Fibroblast of lung (primary cell): ENCODE measurements at places on chromosomes 5 and 9.

DNA sequence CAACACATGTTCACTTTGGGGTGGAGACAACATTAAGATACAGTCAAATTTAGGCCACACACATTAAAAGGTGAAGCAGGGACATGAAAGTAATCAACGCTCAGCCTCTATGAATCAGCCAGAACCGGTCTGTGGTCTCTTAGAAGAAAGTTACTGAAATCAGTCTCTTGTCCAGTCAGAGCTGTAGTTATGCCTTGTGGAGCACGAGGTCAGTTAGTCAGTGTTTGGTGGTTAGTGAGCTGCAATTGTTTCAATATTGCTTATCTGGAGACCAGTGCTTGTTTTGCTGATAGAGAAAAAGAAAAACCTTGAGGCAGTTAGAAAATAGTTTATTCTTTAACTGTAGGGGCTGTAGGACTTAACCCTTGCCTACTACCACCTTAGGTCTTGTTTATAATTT lies 157.8 kb upstream of the RASEF start:
- peak; percentile 90 for DNase-seq

DNA sequence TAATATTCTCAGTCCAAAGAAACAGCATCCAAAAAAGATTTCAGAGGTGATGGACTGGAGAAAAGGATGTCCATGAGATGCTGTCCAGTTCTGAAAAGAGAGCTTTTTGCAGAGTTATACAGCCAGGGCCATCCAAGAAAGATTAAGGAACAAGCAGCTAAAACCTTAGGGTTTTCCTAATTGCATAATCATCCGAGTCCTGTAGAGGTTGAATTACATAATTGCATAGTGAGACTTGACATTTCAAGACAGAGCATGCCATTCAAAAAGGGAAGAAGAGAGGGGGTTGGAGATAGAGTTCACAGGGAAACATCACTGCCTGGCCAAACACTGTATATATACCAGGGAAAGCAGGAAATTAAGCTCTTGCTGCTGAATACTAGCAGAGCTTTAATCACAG lies 1729.2 kb upstream of the WWC1 start:
- no peak for DNase-seq

GRCh38 chr9:19788614-19789271 lies at the start of gene SLC24A2:
Gene SLC24A2, minus strand, starts transcription at chr9:19789037.
- no peak for DNase-seq

- no peak for DNase-seq
Observed at GRCh38 chr5:120512068-120512467, 48.0 kb downstream of the PRR16 start.

DNA sequence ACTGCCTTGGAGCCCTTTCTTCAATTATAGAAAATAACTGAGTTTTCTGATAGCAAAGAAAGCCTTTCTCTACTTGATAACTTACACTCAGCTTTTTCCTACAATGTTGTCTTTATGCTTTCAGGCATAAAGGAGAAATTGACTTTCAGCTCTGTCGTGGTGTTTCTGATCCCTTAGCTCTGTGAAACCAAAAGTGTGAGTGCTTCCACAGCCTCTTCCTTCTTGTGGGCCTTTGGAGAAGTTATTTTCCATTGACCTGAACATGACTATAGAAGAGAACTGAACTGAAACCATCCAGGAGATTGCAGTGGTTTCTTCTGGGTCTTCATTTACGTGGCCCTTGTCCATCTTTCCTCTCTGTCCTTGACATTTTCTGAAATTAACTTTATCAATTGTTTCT lies 59.5 kb upstream of the EQTN start:
- DNase-seq: no peak

DNA sequence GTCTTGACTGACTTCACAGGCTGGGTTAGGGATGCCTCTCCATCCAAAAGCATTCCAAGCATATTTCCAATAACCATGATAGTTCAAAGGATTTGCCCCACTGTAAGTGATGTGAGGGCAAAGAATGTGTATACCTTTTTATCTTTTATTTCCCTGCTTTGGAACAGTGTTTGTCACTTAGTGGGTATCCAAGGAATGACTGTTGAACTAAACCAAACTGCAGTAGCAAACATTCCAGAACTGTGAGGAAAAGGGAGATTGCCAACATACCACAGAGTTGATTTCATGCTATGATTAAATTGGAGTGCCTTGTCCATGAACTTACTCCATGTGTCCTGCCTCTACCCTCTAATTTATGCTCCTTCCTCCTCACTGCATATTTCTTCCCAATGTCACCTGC lies 400.0 kb downstream of the KIAA0825 start:
- peak; percentile 98 for DNase-seq

- DNase-seq: no peak
Observed at GRCh38 chr9:94823710-94824109, 97.2 kb downstream of the AOPEP start.

GRCh38 chr9:87816036-87816435 lies 66.6 kb upstream of the SPATA31E1 start:
- DNase-seq: peak; percentile 21

GRCh38 chr5:126967808-126968466 lies 62.4 kb downstream of the MARCHF3 start:
- no peak for DNase-seq

- DNase-seq: no peak
Observed at GRCh38 chr9:8723195-8723594, 923.6 kb upstream of the DMAC1 start.

DNA sequence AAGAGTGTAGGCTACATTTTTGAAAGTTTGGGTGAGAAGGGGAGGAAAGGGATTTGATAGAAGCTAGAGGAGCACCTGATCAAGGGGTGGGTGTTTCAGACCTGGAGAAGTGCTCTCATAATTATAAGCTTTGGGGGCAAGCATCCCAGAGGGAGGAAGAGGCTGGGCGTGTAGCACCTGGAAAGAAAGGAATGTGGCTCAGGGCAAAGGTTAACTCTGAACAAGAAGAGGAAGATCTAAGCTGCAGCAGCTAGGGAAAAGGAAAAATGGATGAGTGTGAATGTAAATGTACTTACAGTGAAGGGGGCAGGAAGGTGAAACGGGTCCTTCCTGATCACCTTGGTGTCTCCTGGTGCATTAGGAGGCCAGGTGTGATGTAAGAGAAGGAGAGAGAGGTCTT lies 49.8 kb upstream of the ANKRD55 start:
- DNase-seq: no peak

- peak; percentile 44 for DNase-seq
Observed at GRCh38 chr5:78985116-78985724, at the start of gene ARSB. Gene ARSB, minus strand, starts transcription at chr5:78985310. Its CDS starts 62 bp downstream, at chr5:78985248.

DNA sequence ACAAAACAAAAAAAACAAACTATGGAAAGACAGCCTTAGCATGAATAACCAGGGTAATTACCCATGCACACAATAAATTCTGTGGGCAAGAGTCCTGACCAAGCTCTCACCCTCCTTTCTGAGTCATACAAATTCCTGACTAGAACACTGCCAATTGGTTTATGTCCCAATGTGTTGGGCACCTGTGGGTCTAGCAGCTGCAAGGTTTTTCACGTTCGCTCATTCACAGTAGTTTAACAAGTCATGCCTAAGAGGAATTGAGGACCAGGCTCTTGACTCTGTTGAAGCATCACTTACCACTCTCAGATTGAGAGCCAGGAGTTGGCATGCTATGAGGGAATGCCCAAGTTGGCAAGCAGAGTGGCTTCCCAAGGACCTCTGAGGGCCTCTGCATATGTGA lies 205.5 kb upstream of the SLC24A2 start:
- peak; percentile 26 for DNase-seq

DNA sequence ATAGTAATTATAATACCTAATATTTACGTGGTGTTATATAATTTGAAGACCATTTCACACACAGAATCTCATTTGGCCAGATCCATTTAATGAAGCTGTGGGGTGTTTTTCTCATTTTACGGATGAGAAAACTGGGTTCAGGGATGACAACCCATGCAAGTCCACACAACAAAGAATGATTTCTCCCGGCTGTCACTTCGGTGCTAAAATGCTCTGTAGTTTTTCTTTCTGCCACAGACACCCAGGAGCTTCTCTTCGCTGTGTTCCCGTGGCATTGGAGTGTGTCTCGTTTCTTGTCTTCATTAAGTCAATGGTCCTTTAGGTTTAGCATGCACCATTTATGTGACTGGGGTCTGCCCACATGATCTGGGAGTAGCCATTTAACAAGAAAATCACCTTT lies 308.5 kb downstream of the ENC1 start:
- DNase-seq: no peak

GRCh38 chr5:91065496-91065895 lies 317.6 kb downstream of the ARRDC3 start:
- DNase-seq: peak; percentile 42

DNA sequence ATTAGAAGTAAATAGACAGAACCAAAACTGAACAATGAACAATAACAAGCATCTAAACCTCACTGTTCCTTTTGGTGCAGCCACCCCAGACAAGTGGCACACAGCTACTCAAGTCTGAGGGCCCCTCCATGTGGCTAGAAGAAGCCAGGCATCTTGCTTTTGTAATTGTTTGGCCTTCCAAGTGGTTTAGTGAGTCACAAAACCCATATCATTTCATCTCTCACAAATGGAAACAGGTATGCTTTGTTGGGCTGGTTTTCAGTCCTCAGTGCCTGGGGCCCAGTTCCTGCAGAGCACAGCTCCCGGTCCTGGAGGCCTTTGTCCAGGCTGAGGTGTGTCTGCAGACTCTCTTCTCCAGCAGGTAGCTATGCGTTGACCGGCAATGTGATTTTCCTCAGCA lies 16.7 kb downstream of the PRLR start:
- DNase-seq: no peak

DNA sequence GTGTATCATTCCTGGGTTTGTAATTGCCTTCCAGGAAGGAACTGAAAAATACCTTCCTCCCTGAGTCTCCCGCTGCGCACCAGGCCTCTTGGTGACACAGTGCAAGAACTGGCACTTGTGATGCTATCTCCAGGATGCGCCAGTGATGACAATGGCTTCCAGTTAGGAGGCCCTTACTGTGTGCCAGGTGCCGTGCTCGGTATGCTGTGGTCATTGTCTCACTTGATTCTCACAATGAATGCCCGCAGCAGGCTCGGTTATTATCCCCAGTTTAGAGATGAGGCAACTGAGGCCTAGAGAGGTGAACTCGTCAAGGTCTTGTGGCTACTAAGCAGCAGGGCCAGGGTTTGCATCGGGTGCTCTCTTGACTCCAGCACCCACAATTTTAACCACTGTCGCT lies 31.5 kb upstream of the SLC2A8 start:
- no peak for DNase-seq

DNA sequence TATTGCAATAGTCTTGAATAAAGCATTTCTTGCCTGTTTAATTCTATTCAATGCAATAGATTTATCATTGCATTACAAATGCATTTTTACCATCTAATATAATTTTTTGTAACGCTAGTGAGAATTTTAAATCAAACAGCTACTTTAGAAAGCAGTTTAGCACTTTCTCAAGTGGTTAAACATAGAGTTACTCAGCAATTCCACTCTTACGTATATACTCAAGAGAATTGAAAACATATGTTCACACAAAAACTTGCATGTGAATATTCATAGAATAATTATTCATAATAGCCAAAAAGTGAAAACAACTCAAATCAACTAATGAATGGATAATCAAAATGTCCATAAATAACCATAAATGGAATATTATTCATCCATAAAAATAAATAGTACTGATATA lies 244.7 kb downstream of the TMEM167A start:
- no peak for DNase-seq

DNA sequence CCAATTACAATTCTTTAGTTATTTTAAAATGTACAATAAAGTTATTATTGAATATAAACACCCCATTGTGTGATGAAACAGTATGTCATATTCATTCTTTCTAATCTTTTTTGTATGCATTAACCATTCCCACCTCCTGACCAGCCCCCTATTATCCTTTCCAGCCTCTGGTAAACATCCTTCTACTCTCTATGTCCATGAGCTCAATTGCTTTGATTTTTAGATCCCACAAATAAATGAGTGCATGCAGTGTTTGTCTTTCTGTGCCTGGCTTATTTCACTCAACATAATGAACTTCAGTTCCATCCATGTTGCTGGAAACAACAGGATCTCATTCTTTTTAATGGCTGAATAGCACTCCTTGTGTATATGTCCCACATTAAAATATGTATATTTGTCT lies 1858.9 kb upstream of the C9orf72 start:
- no peak for DNase-seq

DNA sequence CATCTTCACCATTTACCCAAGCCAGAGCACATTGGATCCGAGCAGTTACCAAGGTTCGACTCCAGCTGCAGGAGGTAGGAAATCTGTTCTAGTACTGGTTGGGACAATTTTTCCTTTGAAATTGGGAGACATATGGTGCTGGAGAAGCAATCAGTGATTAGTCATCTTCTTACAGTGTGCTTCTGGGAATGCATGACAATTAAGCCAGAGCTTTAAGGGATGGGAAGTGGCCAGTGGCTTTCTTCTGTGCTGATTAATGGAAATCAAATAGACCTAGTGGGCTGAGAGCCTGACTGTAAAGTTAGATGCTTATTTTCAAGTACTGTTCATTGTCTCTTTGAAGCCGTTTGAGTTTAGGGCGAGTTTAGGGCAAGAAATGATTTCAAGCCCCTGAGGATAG lies 152.1 kb downstream of the UNC13B start:
- DNase-seq: peak; percentile 16

GRCh38 chr5:118580949-118581348 lies 407.4 kb downstream of the DTWD2 start:
- DNase-seq: no peak

- DNase-seq: no peak
Observed at GRCh38 chr9:12666813-12667212, 26.4 kb upstream of the TYRP1 start.

GRCh38 chr5:178476972-178477754 lies 113.0 kb downstream of the COL23A1 start:
- no peak for DNase-seq

DNA sequence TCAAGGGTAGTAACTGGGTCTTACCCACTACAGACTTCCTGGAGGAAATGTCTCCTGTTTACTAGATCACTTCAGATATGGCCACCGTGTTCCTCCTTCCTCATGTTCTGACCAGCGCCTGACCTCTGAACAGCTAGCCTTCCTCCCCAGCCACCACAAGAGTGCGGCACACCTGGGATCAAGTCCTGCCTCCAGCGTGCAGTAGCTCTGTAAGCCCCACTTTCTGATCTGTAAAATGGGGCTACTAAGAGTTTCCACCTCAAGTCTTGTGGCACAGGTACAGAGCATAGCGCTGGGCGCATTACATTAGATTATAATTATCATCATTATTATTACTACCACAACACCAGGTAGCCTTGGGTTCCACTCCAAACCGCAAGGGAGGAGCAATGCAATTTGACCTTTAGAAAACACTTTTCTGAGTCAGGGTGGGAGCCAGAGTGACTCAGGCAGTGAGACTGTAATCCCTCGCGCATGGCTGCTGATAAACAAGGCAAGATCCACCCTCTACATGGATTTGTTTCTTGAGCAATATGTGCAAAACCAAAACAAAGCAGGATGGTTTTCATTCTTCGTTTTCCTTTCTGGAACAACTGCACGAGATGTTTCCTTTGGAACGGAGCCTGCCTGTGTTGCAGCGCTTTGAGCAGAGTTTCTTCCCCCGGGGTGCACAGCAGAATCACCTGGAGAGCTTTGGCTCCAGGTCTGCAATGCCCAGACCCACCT lies 65.0 kb upstream of the ANGPTL2 start:
- DNase-seq: peak; percentile 96

- DNase-seq: no peak
Observed at GRCh38 chr5:179323026-179323870, 22.0 kb downstream of the ADAMTS2 start.

GRCh38 chr5:139808481-139809330 lies 13.1 kb downstream of the PSD2 start:
- DNase-seq: peak; percentile 15

- peak; percentile 32 for DNase-seq
Observed at GRCh38 chr5:132787076-132787475, 10.0 kb upstream of the SEPTIN8 start.
